ENCODE measurements at places on chromosomes 5 and 9.

DNA sequence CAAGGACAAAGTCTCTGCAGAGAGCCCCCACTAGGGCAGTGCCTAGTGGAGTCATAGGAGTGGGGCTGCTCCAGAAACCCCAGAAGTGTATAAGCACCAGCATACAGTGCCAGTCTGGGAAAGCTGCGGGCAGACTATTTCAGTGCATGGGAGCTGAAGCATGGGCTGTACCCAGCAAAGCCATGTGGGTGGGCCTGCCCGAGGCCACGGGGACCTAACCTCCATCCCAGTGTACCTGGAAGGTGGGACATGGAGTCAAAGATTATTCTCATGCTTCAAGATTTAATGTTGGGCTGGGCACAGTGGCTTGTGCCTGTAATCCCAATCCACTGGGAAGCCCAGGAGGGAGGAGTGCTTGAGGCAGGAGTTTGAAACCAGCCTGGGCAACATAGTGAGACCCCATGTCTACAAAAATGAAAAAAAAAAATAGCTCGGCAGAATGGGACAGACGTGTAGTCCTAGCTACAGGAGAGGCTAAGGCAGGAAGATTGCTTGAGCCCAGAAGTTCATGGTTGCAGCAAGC, 36.7 kb downstream of the PTPDC1 start:
- no peak for DNase-seq

DNA sequence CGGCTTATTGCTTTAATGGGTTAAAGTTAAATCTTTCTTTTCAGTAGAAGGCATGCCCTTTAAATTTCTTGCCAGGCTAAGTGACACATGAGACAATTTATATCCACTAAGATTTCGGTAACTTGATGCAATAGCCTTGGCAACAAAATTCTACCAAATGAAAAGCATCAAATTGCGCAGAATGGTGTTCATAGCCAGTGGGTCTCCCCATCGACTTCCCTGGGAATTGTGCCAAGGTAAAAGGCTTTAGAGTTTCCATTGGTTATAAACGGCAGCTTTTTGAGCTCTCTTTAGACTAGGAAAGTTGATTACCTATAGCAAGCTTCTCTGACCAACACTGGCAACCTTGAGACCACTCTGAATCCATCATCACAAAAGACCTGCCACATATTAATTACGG, 358.4 kb downstream of the ARRDC3 start:
- DNase-seq = no peak

- no peak for DNase-seq
Observed at GRCh38 chr5:7209658-7210057, 186.3 kb upstream of the ADCY2 start.

- no peak for DNase-seq
Observed at GRCh38 chr9:135716045-135716444, 14.1 kb downstream of the KCNT1 start.
